ENCODE measurements at places on chromosomes 2 and 18.

DNA sequence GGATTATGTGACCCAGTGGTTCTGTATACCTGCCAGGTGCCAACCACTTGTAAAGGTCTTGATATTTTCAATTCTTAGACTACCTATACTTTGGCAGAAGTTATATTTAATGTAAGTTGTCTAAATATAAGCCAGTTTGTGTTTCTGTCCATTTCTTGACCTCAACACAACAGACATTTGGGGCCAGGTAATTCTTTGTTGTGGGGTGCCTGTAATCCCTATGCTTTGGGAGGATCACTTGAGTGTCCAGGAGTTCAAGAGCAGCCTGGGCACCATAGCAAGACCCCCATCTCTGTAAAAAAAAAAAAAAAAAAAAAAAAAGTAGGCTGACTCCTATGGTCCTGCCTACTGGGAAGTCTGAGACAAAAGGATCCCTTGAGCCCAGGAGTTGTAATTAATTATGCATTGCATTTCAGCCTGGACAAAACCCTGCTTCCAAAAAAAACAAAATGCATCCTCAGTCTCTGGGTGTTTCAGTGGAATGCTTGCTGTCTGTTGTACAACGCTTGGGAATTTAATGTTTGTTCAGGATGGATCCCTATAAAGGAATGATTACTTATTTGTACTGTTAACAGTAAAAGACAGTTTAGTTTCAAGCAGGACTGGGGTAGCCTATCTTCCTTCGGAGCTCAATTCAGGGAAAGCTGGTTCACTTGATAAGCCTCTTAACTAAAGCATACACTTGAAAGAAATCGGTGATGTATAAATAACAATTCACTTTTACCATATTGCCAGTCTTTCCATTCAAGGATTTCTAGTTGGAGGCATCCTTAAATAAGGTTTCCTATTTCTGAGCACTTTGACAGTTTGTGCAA, 3.4 kb downstream of the RPS27A start:
- DNase-seq = no peak

GRCh38 chr2:197072533-197072932, 146.0 kb upstream of the PGAP1 start:
- no peak for DNase-seq

- no peak for DNase-seq
These were observed 79.3 kb upstream of the POU3F3 start for GRCh38 chr2:104774631-104775030.

DNA sequence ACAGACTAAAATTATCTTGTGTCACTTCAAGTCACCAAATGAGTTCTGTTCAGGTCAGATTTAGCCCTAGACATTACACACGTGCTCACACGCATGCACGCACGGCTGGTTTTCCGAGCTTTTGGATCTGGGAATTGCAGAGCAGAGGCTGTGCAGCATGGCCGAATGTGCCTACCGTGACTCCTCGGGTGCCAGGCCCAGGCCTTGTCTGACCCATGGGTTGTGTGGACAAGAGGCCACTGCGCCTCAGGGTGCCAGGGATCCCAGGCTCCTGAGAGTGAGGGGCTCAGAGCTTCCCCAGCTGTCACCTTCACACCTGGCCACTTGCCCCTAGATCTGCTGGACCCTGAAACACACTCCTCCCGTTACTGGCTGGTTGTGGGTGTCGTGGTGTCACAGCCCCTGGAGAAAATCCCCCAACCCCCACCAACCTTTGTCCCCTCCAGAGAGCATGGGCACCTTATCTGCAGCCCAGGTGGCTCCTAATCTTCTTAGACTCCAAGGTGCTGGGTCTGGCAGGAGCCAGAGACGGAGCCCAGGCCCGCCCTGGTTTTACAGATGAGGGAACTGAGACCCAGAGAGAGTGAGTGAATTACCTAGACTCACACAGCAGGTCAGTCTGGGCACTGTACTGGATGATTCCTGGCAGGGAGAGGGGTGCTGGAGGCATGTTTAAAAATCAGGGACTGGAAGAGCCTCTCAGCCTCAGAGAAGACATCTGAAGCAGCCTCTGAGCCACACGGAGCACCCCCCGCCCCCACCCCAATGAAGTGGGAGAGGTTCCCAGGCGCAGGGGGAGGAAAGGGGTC, 56.8 kb downstream of the ATOH8 start:
- DNase-seq = no peak

GRCh38 chr2:60544062-60544461, 9.4 kb downstream of the BCL11A start:
- DNase-seq = no peak

DNA sequence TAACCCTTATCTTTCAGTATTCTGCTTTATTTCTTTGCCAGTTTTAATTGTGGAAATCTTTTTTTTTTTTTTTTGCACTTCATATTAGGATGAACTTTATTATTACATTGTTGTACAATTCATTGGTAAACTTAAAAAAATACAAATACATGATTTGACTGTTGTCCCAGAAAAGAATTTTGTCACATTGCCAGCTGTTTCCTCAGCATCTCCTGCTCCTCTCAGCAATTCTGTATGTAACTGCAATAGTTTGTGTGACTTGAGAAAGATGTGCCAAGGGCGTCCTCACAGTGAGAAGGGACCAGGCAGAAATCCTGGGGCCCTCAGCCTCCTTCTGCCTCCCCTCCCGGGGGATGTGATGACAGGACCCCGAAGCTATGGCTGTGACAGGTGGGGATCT, 254.4 kb downstream of the NBAS start:
- no peak for DNase-seq

DNA sequence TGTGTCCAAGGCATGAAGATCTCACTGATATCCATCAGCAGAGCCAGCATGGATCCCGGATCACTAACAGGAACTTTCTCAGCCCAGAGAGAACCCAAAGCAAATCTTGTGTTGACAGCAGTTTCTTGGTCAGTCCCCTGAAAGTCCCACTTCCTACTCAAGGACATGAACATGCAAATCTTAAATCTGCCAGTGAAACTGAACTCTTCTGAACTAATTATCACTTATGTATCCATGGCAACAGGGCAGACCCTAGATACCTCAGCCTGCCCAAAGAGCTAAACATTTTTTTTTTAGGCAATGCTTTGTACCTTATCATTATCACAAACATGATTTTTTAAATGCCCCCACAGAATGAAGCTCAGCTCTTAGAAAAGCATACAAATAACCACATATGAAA, 127.8 kb upstream of the DDX18 start:
- DNase-seq = no peak

DNA sequence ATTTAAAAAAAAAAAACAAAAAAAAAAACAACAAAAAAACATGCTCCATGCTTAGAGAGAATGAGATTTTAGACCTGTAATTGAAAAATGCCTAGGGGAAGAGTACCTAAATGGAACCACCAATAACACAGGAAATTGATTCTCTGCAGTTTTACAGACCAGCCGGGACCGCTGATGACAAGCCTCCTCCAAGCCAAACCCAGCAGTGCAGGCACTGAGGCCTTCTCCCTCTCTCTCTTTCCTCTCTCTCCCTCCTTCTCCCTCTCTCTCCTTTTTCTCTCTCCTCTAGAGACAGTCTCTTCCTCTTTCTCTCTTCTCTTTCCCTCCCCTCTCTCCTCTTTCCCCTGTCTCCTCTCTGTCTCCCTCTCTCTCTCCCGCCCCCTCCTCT, 228.8 kb upstream of the COPS8 start:
- no peak for DNase-seq

- peak; percentile 41 for DNase-seq
These were observed 35.4 kb upstream of the WIPF1 start for GRCh38 chr2:174632841-174633622.

GRCh38 chr18:45481821-45482220, 133.5 kb upstream of the SLC14A2 start:
- DNase-seq = no peak

GRCh38 chr2:18664421-18664820, 75.1 kb upstream of the NT5C1B start:
- no peak for DNase-seq

GRCh38 chr2:240599141-240599583, 12.6 kb downstream of the CAPN10 start:
- no peak for DNase-seq

DNA sequence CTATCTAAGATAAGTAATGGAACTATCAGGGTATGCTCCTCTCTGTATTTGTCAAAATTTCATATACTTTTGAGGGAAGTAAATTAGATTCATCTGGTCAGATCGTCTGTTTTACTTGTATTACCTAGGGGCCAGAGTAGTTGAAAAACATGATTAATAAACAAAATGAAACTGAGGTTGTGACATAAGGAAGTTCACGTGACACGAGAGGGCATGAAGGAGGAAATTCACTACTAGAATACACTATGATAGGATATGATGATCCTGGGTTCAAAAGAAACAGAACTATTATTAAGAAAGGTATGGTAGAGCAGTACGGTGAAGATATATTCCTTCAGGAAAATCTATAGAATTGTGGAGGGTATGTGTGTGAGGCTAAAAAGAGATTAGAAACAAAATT, 58.4 kb upstream of the SPAG16 start:
- DNase-seq = no peak

DNA sequence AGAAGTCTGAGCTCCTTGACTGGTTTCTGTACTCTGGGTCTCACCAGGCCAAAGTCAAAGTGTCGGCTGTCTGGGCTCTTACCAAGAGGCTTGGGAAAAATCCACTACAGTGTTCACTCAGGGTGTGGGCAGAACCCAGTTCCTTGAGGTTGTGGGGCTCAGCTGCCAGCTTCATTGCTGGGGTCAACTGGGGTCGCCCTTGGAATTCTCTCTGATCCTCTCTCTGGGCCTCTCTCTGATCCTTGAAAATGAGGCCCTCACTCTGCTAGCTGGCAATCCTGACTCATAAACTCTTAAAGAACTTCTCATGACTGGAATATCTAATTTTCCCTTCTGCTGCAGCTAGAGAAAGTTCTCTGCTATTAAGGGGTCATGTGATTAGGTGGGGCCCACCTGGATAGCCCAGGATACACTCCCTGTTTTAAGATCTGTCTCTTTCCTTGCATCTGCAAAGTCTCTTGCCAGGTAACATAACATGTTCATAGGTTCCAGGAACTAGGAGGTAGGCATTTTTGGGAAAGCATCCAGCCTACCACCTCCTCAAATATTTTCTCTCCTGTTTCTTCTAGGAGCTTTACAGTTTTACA, 66.3 kb downstream of the SP110 start:
- no peak for DNase-seq

DNA sequence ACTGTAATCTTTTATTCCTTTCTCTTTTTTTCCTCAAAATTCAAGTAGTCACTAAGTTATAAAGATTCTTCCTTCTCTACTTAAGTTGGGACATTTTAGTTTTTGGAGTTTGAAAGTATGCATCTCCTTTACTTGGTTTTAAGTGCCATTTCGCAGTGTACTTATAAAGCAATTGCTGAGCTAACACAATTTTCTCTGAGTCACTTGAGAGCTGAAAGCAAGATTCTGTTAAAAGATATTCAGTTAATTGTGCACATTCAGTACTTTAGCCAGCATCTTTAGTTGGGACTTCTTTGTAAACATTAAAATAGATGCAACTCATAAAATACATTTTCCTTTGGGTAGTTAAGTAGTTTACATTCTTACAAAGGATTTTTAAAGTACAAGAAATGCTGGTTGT, 136.0 kb downstream of the GFPT1 start:
- no peak for DNase-seq

DNA sequence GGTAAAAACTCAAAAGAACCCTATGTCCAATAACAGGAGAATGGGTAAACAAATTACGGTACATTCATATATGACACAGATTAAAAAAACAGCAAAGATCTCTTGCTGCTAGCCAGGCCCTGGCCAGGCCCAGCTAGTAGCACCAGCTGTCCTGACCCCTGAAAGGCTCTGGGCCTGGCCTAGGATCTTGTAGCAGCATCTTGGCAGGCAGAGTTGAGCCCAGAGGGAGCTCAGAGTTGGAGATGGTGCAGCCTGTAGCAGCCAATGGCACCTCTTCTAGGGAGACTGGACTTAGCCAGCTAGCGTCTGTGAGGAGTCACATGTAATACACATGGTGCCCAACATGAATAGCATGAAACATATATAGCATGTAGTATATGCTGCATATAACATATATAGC, 69.1 kb downstream of the HS6ST1 start:
- DNase-seq = no peak

DNA sequence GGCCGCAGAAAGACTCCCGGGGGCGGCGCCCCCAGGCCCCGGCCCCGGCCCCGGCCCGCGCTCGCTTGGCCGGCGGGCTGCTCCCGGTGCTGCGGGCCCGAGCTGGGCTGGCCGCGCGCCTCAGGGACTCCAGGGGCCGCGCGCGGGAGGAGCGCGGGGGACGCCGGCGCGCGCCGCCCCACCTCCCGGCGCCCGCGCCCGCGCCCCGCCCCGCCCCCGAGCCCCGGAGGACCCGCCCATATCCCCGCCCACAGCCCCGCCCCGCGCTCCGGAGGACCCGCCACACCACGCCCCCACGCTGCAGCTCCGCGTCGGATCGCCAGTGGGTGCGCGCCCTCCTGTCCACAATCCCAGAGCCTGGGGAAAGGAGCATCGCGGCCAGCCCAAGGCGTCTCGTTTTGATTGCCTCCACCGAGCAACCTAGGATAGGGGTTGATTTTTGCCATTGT, at the start of gene PARD6G:
Gene PARD6G (minus strand): TSS at position 122 of the 449 bp plus-strand sequence. CDS start 166 bp downstream, outside the sequence.
- DNase-seq = peak; percentile 71

DNA sequence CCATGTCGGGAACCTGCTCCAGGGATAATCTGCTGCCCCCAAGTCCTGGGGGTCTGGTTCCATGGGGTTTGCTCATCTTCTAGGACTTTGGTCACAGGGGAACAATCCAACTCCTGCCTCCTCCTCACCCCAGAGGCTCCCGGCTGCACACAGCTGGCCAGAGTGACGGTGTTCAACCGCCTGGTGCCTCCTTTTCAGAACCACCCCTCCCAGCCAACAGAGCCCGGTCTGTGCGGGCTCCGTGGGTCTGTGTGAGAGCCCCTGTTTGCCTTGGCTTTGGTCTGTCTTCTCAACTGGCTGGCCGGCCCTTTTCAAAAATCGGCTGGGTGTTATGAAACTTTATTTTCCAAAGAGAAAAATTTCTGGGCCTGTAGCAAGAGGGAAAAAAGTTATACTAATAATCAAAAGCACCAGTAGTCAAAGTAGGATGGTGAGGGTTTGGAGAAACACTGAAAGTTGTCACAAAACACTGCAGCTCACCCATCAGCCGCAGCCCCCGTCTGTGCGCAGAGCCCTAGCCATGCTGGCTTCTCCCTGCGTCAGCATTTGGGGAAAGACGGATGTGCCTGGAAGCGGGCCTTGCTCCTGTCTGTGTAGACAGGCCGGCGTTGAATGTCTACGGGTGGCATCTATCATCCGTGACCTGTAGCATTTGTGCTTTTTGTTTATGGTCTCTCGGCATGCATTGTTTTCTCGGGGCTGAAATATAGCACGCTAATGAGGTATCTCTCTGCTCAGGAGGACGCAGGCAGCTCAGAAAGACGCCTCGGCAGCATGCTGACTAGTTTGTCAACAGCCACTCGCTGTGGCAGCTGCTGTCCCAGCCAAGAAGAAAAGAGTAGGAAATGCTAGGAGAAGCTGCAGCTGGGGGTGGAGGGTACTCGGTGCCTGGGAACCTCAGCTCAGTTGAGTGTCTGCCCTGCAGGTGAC, 138.6 kb downstream of the GLI2 start:
- DNase-seq = no peak

DNA sequence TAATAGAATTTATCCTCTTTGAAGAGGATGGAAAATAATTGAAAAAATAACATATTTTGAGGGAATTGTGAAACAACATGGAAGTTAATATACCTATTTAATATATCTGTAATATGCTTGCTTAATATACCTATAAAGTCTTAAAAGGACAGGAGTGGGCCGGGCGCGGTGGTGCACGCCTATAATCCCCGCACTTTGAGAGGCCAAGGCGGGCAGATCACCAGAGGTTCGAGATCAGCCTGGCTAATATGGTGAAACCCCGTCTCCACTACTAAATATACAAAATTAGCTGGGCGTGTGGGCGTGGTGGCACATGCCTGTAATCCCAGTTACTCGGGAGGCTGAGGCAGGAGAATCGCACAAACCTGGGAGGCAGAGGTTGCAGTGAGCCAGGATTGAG, 254.9 kb downstream of the TMX3 start:
- no peak for DNase-seq

- DNase-seq = no peak
These were observed 4.2 kb downstream of the NAPG start for GRCh38 chr18:10530002-10530401.

Measured in activated T-cell treated with anti-CD3 and anti-CD28 coated beads, Interleukin-2, amount 50 U/mL, for 48 hours (primary cell).